GM03348 (cell line): ENCODE measurements at places on chromosomes 2 and 18.
A peak's percentile ranks its signal among the peaks of the same experiment; 100 is the strongest.

DNA sequence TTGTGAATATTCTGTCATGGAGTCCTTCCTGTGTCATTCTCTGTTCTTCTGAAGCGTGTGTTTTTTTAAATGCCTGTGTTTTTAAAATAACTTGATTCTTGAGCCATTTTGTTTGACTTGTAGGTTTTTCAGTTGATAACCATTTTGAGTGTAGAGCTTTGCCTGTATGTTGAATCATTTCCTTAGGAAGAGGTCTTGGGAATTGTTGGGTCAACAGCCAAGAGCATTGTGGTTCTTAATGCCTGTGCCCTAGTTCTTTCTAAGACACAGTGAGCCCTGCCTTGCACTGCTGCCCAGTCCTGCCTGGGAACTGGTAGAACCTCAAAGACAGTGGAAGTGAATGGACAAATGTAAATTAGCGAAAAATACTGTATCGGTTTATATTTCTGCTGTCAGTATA, 25.9 kb downstream of the RAB12 start:
- no peak for DNase-seq

- DNase-seq: peak; percentile 62
Observed at GRCh38 chr2:24875272-24875671, 44.8 kb downstream of the ADCY3 start.

- no peak for DNase-seq
Observed at GRCh38 chr2:148184976-148185375, 164.1 kb downstream of the MBD5 start.

DNA sequence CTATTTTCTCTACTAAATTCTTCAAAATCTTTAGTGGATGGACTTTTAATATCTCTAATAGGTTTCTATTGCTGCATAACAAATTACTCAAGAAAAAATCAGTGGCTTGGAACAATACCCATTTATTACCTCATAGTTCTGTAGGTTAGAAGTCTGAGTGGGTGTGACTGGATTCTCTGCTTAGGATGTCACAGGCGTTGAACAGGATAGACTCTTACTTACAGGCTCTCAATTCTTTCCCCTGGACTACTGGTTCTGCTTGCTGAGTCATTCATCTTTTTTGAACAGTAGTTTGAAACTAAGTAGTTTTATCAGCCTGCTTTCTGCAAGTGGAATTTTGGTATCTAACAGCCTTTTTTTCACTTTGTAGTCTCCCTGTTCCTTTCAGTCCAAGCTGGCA, 265.4 kb downstream of the ZNF385B start:
- DNase-seq: peak; percentile 46

GRCh38 chr2:190879474-190880377, 895 bp upstream of the GLS start:
- peak; percentile 7 for DNase-seq

DNA sequence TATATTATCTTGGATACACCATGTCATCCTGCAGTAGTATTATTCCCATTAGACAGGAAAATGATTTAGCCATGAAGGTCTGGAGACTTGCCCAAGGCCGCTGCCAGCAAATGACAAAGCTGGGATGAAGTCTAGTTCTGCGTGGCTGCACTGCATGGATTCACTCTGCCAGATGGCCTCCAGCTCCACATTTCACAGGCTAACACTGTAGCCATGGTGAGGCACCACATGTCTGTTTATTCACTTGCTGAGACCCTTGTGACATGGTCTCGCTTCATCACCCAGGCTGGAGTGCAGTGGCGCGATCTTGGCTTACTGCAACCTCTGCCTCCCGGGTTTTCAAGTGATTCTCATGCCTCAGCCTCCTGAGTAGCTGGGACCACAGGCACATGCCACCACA, 31.5 kb upstream of the SCG2 start:
- DNase-seq: no peak

GRCh38 chr2:82636402-82637020, 1822.6 kb downstream of the SUCLG1 start:
- no peak for DNase-seq

DNA sequence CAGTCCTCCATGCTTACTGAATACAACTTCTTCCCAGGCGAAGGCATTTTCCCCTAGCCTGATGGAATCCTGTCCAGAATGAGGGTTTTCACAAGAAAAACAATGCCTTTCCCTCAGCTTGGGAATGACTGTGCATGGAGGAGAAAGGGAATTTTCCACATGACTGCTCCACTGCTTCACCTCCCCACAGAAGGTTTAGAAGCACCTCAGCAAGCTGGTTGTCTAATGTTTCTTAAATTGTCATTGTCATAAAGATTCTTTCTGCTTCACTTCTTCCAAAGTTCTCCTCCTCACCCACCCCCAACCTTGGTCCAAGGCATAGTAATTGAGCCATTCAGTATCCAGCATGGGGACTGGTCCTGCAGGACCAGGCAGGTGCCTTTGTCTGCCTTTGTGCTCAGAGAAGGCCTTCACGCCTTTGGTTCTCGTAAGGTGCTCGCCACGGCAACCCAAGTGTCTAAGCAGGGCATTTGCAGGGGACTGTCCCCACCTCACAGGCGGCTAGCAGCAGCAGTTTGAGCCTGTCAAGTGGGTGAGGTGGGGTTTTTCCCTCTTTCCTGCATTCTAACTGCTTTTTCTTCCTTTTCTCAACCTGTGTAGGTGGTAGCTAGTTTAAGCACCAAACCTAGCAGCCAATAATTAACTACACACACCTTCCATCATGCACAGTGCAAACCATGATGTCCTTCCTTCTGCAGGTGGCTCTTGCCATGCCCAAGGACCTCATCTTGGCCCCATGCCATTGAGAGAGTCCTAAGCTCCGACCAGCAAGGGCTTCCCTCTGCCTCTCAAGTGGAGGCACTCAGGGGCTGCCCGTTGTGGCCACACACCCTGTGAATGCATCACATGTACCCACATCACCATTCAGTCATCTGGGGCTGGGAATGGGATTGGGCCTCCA, 65.7 kb upstream of the BCL2L11 start:
- DNase-seq: no peak

- no peak for DNase-seq
Observed at GRCh38 chr2:234352270-234352669, 144.6 kb downstream of the ARL4C start.

- DNase-seq: no peak
Observed at GRCh38 chr18:31610286-31611205, 18.9 kb downstream of the TTR start.

GRCh38 chr18:26813043-26813442, 52.5 kb downstream of the AQP4 start:
- DNase-seq: no peak

- DNase-seq: no peak
Observed at GRCh38 chr2:186605041-186605440, 15.2 kb downstream of the ITGAV start.
